NCI-H187 treated with DMSO at 0.1 percent for 48 hours (cell line): ENCODE measurements at places on chromosomes 3 and 15.

DNA sequence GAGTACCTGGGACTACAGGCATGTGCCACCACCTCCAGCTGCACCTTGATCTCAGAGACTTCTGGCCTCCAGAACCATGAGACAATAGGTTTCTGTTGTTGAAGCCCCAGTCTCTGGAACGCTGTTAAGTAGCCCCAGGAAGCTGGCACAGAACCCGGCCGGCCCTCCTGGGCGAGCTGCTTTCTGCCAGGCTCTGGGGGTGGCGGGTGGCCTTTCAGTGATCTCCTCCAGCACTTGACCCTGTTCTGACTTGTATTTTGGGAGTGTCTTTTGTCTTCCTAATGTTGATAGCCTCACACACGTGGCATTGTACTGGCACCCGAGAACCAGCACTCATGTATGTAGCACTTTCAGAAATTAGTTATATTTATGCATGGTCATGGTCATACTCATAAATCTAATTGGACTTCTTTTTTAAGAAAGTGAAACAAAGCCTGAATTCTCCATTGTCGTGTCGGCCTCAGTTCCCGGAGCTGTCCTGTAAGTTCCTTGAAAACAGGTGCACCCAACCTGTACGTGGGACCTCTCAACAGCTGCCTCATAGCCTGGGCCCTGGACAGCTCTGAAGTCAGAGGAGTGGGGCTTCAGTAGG is 74.0 kb downstream of the TFRC start:
- no peak for DNase-seq

DNA sequence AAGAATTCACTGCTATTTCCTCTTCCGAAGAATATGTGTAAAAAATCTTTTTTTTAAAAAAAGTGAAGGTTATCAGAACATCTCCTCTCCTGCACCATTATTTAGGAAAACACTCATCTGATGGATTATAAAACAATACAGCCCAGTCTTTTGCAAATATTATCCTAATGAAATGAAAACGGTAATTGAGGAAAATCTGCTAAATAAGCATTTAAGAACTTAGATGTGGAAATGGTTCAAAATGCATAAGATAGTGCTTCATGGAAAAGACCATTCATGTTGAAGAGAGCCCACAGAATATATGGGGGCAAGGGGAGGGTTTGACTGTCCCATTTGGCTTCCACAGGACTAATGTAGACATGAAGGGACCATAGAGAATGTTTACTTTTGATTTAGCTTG is 47.8 kb downstream of the ISL2 start:
- no peak for DNase-seq

DNA sequence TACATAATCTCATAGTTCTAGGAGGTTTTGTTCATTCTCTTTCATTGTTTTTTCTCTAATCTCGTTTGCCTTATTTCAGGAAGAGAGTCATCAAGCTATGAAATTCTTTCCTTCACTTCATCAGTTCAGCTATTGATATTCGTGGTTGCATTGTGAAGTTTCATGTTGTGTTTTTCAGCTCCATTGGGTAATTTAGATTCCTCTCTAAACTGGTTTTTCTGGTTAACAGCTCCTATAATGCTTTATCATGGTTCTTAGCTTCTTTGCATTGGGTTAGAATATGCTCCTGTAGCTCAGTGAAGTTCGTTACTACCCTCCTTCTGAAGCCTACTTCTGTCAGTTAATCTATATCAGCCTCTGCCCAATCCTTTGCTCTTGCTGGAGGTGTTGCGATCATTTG is 69.4 kb upstream of the CD96 start:
- DNase-seq = no peak

GRCh38 chr3:171812811-171813210 is 2.5 kb upstream of the PLD1 start:
- no peak for DNase-seq

- DNase-seq = no peak
Measured at GRCh38 chr15:43911235-43911781, 84.5 kb downstream of the WDR76 start.

GRCh38 chr3:23867400-23867799 is 49.4 kb downstream of the NKIRAS1 start:
- DNase-seq = no peak

- no peak for DNase-seq
Measured at GRCh38 chr15:58103482-58103881, 34.7 kb upstream of the AQP9 start.

DNA sequence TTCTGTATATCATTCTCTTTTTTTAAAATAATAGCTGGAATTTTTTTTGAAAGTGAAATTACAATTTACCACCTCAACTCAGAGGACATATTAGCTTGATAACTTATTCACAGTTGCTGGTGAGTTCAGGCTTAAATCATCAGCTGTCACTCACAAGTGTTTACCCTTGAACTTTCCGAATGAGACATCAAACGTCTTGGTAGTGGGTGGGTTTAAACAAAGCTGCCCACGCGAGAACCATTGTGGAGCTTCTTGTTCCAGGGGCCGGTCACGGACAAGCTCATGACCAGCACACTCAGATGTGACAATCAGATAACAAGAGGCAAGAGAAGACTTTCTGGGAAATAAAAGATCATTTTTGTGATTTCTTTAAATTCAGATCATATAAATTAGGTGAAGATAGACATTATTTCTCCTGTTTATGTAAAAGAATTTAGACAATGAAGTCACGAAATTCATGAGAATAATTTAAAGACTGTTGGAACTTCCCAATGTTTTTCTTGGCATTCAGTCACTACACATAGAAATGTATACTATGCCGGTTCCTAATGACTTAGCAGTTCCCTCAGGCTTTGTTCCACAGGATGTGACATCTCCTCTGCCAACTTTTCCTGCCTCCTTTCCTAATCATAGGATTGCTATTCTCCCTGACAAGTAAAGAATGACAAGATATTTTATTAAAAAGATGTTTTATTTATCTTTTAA is 29.3 kb downstream of the BTD start:
- no peak for DNase-seq

GRCh38 chr3:42033741-42034140 is 57.4 kb upstream of the TRAK1 start:
- DNase-seq = no peak

GRCh38 chr15:77097248-77097721 is 26.4 kb upstream of the TSPAN3 start:
- no peak for DNase-seq

GRCh38 chr15:82543160-82543559 is 2.9 kb upstream of the RPS17 start:
- no peak for DNase-seq

DNA sequence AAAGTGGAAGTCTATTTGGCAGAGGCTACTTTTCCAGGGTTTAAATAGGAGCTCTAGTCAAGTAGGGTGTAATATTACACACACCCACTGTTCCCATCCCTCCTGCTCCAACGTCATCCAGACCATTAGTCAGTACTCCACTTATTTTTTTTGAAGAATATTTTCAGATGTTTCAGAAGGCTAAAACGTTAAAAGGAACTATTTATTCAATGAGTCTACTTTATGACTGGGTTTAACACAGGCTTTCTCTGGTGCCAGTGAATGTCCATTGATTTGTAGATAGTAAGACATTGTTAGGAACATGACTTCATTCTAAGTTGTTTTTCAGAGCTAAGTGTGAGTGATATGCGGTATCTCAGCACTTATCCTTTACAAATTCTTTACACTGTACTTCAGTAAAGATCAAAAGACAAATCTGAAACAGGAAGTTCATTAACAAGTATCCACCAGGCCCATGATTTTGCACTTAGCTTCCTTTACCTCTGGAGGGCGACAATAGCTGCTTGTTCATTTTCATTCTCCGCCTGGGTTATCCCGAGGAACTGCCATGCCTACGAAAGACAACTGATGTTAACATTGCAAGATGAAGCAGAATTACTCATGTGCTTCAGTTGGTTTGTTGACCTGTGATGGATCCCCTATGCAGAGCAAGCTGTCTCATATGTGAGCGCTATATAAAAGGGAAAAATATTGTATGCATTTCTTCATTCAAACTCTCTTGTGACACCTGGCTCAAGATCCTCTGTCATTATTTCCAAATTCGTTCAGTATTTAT is 158.7 kb downstream of the USP13 start:
- no peak for DNase-seq

DNA sequence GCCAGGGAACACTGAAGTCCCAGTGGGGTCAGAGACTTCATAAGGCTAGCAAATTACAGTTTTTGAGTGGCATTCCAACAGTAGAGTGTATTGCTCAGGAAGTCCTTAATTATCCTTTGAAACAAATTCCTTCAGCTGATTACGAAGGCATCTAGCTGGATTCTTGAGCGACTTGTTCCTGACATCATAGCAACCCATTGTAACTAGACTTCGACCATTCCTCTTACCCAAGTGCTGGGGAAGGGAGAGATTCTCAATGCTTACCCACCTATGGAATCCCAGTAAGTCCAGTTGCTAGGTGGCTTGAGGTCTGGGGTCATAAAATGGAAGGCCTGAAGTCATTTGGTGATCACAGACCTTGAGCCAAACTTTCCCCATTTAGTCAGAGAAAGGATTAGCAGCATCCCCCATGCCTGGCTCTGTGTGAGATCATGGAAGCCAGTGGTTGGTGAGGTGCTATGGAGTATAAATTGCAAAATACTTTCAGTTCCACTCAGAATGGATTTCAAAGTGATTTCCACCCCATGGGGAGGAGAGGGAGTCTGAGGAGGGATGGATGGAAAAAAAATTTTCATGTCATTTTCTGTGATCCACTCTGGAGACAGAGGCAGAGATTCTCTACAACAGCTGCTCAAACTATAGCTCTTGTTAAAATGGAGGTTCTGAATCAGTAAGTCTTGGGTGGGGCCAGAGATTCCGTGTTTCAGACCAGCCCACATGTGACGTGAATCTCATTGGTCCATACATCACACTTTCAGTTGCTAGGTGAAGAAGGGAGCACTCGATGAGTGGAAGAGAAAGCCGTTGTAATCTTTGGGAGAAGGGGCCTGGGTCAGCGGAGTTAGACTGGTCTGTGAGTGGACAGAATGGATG is 45.7 kb downstream of the CD86 start:
- no peak for DNase-seq

DNA sequence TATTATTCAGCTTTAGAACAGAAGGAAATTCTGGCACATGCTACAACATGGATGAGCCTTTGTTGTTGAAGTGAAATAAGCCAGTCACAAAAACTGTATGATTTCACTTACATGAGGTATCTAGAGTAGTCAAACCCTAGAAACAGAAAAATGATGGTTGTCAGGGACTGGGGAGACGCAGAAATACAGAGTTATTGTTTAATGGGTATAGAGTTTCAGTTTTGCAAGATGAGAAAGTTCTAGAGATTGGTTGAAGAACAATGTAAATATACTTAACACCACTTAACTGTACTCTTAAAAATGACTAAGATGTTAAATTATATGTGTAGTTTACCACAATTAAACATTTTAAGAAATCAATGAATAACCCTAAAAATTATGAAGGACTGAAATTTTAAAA is 15.8 kb downstream of the SPTSSB start:
- DNase-seq = no peak

GRCh38 chr15:83102346-83102745 is 5.1 kb upstream of the TM6SF1 start:
- no peak for DNase-seq

DNA sequence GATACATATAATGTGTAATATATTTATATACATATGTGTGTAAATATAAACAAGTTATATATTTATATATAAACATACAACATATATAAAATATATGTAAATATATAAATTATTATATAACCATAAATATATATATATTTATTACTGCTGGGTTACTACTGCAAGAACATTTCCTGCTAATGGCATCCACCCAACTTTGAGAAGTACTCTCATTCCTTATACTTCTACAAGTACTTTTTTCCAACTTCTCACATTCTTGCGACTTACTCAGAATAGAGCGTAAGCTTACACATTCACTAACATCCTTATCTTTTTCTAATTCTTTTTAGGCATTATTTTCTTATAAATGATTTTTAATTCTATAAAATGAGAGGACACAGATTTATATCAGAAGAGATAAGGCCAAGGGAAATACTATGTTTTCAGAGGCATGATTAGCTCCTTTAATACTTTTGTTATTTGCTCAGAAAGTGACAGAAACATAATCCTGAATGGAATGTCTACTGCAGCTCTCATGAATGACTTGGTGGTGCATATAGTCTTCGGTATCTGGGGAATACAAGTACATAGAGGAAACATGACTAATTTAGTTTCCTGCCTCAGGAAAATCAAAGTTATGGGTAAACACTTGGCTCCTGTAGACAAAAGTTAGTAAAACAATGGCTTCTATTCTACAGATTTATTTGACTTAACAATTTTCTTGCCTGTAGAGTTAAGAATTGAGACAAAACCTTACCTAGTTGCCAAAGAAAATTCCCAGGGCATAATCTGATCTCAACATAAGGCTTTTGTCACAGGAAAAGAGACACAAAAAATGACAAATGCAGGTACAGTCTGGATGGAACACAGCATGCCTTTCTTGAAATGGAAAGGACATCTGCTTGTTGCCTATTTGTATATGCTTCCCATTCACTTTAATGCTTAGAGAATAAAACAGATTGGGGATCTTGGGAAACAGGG is 453.9 kb downstream of the SQOR start:
- no peak for DNase-seq

GRCh38 chr3:50264383-50264963 is 4.5 kb upstream of the SEMA3B start:
- DNase-seq = no peak

GRCh38 chr3:138921316-138922292 is 25.3 kb downstream of the FOXL2 start:
- no peak for DNase-seq

- no peak for DNase-seq
Measured at GRCh38 chr3:112751564-112752512, 94.8 kb downstream of the CD200R1L start.

DNA sequence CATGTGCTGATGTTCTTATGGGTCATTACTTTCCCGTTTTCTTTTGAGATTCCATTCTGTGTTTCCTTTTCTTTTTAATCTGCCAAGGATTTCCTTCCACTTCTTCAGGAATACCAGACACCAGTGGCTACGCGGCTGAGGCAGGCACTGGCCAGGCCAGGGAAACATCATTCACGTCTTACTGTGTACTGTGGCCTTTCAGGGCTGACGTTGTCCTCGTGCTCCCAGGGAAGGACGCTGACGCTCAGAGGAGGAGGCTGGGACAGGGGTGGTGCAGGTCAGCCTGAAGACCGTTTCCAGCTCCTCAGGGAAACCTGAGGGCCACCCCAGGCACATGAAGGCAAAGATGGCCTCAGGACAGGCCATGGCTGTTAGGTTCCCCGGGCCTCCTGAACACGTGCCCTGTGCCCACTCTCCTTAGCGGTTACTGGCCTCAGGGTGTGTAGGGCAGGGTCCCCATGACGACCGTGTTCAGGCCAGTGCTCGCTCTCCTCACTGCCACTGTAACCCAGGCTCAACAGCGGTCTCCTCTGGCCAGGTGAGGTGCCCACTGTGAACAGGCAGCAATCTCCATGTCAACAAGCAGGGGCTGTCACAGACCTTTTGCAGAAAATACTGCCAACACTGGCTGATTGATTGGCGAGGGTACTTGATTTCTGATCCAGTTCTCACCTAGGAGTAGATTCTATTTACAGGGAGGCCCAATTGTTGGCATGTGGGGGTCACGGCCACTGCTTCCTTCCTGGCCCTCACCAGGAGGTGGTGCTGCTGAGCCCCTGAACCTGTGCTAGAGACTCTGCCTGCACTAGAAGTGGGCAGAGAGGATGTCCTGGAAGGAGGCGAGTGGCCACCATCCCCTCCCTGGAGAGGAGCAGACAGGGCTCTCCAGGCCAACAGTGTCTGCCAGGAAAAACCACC is 169.5 kb downstream of the ATP10A start:
- no peak for DNase-seq
